Stimulated activated naive CD8-positive, alpha-beta T cell treated with anti-CD3 and anti-CD28 coated beads, Interleukin-15, amount 100 ng/mL, for 72 hours (primary cell): ENCODE measurements at places on chromosomes 3 and 15.

- no peak for DNase-seq
Measured at GRCh38 chr15:47870956-47871625, 153.8 kb downstream of the SEMA6D start.

- no peak for DNase-seq
Measured at GRCh38 chr3:125615256-125615655, 20.0 kb upstream of the OSBPL11 start.

GRCh38 chr3:42257007-42257406, 9.0 kb downstream of the CCK start:
- no peak for DNase-seq

- DNase-seq = no peak
Measured at GRCh38 chr3:4340411-4341335, 37.5 kb downstream of the SETMAR start.

- no peak for DNase-seq
Measured at GRCh38 chr15:80487839-80488390, 83.7 kb downstream of the ARNT2 start.

DNA sequence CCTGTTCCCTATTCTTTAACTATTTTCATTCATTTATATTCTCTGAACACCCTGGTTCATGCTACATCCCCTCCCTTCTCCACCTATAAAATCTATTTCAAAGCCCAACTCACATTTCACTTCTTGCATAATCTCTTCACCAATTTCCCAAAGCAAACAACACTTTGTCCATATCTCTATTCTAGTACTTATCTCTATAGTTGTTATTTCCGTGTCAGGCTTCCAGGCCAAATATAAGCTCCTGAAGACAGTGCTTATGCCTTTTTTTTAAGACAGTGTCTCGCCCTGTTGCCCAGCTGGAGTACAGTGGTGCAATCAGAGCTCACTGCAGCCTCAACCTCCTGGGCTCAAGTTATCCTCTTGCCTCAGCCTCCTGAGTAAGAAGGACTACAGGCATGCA, 43.6 kb downstream of the DNAH12 start:
- no peak for DNase-seq

GRCh38 chr3:39299279-39299678, 19.4 kb upstream of the CX3CR1 start:
- DNase-seq = no peak

DNA sequence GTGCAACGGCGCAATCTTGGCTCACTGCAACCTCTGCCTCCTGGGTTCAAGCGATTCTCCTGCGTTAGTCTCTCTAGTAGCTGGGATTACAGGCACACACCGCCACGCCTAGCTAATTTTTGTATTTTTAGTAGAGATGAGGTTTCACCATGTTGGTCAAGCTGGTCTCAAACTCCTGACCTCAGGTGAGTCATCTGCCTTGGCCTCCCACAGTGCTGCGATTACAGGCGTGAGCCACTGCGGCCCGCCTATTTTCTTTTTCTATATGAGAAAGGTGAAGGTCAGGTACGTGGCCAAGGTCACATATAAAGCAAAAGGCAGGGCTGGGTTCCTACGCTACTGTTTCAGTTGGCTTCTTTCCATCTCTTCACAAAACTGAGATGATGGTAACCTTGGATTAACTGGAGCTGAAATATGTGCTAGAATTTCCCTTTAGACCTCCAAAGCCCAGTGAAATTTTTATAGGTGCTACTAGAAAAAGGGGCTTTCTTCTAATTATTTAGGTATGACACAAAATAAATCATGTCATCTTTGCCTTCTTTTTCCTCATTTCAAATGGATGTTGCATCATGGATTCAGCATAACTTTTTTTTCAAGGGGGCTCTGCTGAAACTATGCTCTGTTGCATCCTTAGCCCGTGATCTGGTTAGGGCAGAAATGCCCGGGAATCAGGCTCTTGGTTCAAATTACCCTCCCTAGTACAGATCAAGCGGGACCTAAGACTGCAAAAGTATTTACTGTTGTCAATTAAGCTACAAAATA, 68.5 kb downstream of the MYO1E start:
- DNase-seq = no peak

GRCh38 chr3:195102609-195103467, 168.1 kb downstream of the XXYLT1 start:
- no peak for DNase-seq
